NCI-H2171 (cell line): ENCODE measurements at places on chromosomes 4 and X.

DNA sequence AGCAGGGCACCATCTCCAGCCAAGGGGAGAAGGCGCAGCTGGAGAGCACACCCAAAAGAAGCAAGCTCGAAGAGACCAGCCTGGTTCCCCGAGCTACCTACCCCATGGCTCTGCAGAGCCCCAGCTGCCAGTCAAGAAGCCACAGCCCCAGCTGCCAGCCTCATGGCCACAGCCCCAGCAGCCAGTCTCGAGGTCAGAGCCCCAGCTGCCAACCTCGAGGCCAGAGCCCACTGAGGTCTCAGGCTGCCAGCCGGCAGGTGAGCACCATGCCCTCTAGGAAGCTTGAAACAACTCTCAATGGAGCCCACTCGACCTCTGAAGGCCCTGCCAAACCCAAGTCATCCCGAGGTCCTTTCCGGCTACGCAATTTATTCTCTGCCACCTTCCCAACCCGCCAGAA is 27.0 kb upstream of the PRPS1 start:
- no peak for DNase-seq

- no peak for DNase-seq
Measured at GRCh38 chrX:34880656-34881055, 61.9 kb upstream of the FAM47B start.

DNA sequence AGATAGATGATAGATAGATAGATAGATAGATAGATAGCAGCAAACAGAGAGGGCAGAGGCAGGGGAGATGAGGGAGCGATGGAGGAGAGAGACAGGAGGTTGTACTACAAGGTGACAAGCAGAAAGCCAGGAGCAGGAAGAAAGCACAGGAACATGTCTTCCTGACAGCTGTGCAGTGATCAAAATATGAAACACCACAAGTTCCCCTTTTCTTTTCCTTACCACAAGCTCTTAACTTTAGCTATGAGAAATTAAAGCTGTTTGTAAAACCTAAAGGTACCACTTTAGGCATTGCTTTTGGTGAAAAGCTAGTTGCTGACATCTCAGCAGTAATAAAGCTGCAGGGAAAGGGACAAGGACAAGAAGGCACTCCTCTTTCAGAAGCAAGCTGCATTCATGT is 9.1 kb upstream of the MAGED4B start:
- DNase-seq = no peak

GRCh38 chr4:183347566-183347965 is 25.3 kb upstream of the CLDN24 start:
- DNase-seq = no peak

DNA sequence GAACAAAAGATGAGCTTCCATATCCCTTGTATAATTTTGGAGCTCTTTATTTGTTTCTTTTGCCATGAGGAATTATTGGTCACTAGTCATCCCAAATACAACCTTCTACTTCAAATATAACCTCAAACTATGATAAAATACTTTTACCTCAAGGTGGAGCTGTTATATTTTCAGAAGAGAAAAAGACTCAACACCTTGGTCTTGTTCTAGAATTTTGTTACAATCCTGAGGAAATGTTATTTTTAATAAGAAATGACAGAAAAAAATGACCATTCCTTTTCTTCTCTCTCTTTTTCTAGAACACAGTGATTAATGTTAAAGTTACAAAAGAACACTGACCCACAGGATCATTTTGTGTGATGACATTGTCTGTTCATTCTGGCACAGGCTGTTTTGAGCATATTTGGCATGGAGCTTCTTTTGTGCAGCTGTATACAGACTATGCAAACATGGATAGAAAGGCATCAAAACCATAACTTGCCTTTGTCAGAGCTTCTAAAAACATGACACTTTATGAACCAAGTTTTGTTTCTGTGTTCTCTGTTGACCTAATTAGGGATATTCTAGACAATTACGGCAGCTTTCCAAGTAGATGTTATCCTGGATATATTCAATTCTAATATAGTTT is 159.6 kb upstream of the CTSO start:
- DNase-seq = no peak

DNA sequence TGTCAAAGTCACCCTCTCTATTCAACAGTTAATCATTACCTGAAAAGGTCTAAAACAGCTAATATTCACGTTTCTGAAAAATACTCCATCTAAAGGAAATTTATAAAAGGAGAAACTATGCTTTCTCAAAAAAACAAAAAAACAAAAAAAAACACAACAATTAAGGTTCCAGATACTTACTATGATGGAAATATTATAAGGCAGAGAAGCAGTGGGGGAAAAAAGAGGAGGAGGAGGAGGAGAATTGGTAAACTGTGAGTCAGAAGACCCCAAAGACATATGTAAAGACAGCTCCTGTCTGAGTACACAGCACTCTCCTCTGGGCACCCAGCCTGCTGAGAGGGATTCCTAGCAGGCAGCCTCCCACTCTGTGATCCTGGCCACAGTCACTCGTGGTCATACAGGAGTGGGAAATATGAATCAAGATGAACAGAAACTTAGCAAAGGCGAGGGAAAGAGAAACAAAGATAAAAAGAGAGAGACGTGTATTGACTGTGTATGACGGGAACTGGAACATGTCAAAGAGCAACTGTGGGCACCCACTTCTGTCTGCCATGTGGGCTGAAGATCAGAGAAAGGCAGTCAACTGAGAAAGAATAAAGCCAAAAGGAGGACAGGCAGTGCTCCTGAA is 12.5 kb downstream of the KLHL15 start:
- DNase-seq = no peak

DNA sequence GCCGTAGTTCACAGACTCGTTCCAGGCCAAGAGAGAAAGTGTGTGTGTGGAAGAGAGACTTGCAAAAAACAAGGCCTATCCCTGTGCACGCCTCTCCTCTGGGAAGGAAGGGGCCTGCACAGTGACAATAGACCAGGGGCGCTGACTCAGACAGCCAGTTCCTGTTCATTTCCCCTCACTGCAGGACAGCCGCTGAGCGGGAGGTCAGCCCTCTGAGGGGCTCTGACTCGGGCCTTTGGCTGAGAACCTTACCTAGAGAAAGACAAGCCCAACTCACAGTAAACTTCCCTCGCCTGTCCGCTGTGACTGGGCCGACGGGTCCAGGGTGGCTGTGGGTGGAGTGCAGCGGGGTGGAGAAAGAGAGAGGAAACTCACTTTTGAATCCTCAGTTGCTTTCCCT is 52.1 kb downstream of the RTL5 start:
- DNase-seq = no peak

DNA sequence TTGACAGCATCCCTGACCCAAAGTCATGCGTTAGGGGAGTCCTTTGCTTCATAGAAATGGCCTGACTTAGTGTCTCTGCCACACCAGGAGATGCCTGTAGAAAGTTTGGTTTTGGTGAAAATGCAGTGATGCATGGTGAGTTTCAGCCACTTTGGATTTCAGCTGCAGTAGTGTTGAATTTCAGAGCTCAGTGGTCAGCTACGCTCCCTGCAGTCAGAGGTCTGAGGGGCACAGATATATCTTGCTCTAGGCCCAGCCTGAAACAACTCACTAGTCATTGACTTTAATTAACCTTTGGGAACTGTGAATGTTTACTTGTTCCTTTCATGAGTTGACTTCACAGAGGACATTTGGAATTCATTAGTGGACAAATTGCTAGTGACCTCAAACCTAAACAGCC is 17.5 kb downstream of the RBMX2 start:
- no peak for DNase-seq

GRCh38 chr4:73891739-73892405 is 22.7 kb downstream of the CXCL1 start:
- DNase-seq = no peak

DNA sequence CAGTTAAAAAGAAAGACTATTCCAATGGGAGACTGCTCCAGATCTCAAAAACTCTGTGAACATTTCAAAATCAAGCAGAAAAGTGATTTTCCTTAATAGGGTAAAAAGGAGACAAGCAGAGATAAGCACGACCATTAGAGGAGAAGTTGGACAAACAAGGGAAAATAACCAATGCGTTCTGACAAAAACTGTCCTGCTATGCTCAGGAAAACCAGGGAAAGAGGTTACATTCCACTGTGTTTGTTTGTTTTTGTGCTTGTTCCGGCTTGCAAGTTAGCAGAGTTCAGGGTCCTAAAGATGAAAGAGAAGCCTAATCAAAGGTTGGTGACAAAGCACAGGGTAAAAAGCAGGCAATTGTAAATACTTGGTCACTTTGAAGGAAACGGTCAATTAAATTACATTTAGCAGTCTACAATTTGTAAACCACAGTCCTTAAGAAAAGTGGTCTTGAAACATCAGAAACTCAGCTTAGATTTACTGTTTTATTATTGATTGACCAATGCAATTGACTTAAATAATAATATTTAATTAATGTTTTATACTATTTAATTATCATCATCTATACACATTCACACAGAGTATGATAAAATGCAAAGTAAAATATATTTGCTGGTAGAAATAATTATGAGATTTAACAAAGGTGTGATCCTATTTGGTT is 186.2 kb upstream of the CPXCR1 start:
- no peak for DNase-seq

DNA sequence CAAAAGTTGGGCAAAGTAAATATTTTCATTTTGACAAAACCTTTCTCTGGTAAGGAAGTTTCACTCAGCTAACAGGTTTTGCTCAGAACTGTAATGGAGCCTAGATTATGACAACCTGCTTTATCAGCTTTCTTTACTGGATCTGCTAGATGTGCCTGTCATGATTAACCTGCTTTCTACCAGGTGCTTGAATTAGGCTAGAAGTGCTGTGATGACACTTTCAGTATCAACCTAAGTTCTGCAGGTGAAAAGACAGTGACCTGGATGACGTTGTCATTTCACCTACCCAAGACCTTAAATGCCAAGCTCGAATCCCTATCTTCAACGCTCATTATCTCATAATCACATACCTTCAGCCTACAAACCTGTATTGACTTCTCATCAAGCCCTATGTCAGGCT is 1.5 kb upstream of the FAAH2 start:
- no peak for DNase-seq

- DNase-seq = no peak
Measured at GRCh38 chrX:96764864-96765263, 80.2 kb downstream of the DIAPH2 start.

DNA sequence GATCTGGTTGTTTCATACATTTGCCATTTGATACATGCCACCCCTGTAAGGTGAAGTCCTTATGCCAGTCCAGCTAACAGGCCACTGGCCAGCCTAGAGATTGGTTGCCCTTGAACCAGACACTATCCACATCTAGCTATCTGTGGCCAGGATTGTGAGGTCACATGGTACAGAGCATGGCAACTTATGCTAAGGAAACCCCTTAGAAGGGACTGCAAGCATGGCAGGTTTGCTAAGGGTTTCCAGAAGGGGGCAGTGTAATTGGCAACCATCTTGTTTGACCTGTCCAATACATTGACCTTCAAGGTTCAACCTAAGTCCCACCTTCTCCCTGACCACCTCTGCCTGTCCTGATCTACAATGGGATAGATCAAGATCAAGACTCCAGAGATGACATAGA is 47.5 kb downstream of the SMC1A start:
- DNase-seq = no peak

GRCh38 chr4:182140547-182140946 is 102.7 kb upstream of the TENM3 start:
- DNase-seq = no peak

DNA sequence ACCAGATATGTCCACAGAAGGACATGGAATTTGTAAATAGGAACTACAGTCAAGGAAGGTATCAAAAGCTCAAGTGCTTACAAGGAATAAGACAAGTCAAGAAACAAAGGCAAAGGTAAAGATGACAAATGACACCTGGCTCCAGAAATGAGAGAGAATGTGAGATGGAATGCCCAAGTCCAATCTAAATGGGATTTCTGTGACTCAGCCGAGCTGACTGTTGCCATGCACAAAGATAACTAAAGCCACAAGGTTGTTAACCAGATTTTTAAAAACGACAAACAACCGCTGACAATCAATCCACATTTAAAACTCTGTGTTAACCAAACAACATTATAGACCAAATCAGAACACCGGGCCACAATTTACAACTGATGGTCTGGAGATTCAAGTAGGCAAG is 1.1 kb downstream of the NFXL1 start:
- no peak for DNase-seq

DNA sequence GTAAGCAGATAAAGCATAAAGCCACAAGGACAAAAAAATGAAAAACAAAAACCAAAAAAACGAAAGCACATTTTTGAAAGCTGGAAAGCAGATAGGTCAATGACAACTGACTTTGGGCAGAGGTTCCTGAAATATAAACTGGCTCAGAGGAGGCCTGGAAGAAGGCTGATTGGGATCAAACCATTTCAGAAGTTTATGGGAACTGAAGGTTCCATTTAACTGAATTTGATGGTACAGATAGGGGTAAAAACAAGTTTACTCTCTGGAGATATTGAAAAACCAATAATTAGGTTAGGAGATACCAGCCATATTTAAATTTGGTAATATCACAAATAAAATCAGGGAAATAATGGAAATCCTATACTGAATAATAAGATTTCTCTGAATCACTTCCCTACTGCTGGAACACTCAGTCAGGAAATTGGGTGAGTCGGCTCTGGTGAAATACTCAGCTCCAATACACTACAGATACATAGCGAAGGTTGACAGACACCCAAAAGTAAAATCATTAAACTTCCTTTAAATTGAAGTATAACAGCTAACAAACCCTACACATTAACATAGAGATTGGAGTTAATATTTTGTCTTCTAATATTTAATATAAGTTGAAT is 1584.3 kb downstream of the STIM2 start:
- DNase-seq = no peak

- DNase-seq = no peak
Measured at GRCh38 chr4:151148261-151148660, 48.8 kb downstream of the RPS3A start.

DNA sequence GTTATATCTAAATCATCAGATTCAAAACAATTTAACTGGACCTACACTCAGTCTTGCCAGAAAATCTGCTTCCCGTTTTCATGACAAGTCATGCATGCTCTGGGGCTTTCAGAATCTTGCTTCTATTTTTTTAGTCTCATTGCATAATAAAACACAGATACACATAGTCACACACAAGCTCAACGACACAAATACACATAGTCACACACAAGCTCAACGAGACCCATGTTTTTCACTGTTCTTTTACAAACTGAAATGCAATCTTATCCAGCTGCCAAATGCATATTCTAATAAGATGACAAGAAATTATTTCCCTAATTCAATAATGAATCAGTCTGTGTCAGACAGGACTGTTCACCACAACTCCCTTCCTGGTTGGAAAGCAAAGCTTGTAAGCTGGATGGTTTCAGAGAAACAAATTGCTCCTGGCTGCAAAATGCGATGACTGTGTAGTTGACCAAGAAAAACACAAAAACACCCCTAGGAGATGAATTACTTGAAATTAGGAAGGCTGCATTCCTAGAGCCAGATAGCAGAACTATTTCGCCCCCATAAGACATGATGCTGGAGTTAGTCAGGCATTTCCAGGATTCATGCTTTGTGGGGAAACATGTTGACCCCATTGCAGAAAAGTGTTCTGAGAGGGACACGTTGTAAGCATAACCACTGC is 208.7 kb downstream of the CHIC2 start:
- DNase-seq = no peak

- no peak for DNase-seq
Measured at GRCh38 chrX:13661735-13662288, 8.9 kb downstream of the TCEANC start.

- no peak for DNase-seq
Measured at GRCh38 chrX:9462456-9462855, 2.4 kb upstream of the TBL1X start.

- DNase-seq = no peak
Measured at GRCh38 chrX:20729416-20729815, 462.7 kb upstream of the RPS6KA3 start.
